ENCODE measurements at places on chromosomes 16 and 17.
A peak's percentile ranks its signal among the peaks of the same experiment; 100 is the strongest.

DNA sequence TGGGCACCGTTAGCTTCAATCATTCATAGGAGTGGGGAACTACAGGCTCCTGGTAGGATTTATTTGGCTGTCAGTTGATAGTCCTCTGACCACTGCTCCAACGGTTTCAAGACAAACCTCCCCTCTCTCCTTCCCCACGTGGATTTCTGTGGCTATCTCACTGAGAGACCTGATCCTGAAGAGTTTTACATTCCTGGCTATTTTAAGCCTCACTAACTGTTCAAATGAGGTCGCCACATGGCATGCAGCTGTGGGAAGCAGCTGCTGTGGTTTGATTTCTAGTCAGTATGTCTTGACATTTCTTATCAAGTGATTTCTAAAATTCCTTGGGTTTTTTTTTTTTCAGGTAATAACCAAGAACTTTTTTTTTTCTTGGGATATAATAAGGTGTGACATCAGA is 38.3 kb downstream of the CDK5R1 start:
- DNase-seq, result no peak

- no peak for DNase-seq
These were observed 1.5 kb downstream of the TMEM100 start for GRCh38 chr17:55720919-55721836.

DNA sequence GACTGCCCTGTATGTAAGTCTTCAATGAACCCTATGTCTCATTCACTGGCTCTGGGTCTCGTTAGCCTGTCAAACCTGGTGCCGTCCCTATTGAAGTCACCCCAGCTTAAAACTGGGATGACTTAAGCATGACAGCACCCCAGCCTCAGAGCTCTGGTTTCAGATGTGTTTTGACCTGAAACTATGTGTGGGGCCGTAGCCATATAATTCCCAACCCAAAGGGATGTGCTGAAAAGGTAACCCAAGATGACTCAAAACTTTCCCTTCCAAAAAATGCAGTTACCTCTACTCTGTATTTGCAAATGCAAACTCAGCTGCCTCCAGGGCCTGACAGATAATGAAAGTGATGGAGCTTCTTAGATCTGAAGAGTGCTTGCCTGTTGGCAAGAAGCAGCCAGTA is 478.3 kb upstream of the ERCC4 start:
- DNase-seq, result no peak

DNA sequence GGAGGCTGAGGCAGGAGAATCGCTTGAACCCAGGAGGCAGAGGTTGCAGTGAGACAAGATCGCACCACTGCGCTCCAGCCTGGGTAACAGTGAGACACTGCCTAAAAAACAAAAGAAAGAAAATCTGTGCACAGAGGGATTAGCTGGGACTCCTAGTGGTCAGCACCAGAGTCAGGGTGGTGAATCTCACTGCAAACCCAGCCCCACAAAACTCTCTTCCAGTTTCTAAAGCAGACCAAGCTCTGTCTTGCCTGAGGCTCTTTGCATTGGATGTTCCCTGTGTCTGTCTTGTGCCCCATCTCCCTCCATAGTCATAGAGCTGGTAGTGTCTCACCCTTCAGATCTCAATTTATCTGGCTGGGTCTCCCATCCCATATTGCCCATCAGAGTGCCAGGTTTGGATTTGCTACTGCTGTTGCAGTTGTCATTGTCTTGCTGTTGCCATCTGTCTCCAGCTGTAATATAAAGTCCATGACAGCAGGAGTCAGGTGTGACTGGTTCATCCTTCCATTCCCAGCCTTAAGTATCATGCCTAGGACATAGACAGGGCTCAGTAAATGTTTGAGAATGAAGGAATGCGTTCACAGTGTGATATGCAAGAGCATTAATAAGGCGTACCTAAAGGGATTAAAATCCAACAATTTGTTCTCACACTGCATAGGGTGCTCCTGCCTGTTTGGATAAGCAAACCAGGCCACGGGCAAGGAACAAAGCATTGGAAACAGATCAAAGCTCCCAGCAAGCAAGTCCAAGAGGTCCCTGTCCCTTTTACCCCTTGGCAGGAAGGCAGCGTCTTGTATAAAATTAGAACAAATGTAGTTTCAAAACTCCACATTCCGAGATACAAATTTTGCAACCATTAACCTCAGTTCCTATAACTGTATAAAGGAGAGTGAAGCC is 614.6 kb upstream of the CDH5 start:
- no peak for DNase-seq

DNA sequence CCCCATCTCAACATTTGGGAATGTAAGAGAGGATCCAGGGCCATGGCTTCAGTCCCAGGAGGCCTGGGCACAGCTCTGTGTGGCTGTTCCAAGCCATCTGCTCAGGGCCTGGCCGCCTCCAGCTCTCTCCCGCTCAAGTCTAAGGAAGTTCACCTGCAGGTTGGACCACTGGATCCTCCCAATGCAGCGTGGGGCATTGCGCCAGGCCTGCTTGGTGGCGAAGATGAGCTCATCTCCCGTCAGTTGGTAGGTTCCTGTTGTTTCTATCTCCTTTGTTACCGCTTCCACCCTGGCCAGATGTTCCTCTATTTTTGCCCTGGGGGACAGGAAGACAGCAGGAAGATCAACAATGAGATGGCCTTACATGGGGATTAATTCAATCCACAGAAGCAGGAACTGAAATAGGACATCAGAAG is 17.5 kb downstream of the NOS2 start:
- DNase-seq, result no peak

- DNase-seq, result no peak
These were observed 84.2 kb downstream of the HS3ST2 start for GRCh38 chr16:22898131-22898530.

DNA sequence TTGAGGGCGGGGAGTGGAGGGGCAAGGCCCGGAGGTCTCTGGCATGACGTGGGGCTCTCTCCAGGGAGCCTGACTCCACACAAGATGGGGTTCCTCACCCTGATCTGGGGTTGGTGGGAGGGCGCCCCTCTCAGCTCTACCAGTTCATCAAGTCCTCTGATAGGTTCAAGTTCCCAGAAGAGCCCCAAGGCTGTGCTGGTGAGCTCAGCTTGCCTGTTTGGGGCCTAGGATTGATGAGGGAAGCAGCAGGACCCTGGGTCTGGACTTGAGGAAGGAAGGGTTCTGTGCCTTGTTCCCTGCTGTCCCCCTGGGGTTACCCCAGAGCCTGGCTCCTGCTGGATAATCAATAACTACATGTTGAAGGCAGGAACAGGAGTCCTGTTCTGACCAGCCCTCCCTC is 3.5 kb downstream of the MGAT5B start:
- no peak for DNase-seq

DNA sequence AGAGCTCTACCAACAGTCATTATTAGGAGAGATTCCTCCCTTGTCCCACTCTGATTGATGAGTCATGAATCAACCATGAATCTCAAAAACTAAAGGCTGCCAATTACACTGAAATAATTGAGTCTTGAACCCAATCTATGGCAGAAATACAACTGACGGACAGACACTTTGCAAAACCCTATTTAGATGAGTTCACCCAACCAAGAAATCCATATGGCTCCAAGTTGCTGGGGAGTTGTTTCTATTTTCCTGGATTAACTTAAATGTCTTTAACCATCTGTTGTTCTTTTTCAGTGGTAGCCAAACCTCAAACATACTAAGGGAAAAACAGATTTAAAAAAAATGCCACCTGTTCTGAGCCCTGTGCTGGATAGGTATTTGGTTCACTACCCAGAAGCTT is 151.0 kb downstream of the SHISA9 start:
- DNase-seq, result no peak

GRCh38 chr16:54051821-54052220 is 234.8 kb downstream of the IRX3 start:
- no peak for DNase-seq

DNA sequence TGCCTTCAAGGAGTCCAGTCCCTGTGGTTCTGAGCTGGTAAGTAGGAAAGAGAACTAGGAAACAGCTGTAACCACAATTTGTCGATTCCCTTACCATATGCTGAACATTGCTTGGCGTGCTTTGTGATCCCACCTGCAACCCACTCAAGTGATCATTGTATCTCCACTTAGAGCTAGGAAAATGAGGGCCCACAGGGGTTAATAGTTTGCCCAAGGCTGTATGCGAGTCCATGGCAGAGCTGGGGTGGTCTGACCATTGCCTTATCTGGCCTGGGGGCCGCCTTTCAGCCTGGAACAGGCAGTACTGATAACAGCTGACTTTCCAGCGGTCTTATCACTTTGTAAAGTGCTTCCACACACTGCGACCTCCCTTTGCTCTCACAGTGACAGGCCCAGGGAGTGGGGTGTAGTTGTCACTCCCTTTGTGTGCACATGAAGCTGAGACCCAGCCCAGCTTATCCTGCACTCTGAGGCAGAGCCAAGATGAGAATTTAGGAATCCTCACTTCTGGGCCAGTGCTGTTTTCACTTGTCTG is 9.8 kb downstream of the MYL4 start:
- no peak for DNase-seq

DNA sequence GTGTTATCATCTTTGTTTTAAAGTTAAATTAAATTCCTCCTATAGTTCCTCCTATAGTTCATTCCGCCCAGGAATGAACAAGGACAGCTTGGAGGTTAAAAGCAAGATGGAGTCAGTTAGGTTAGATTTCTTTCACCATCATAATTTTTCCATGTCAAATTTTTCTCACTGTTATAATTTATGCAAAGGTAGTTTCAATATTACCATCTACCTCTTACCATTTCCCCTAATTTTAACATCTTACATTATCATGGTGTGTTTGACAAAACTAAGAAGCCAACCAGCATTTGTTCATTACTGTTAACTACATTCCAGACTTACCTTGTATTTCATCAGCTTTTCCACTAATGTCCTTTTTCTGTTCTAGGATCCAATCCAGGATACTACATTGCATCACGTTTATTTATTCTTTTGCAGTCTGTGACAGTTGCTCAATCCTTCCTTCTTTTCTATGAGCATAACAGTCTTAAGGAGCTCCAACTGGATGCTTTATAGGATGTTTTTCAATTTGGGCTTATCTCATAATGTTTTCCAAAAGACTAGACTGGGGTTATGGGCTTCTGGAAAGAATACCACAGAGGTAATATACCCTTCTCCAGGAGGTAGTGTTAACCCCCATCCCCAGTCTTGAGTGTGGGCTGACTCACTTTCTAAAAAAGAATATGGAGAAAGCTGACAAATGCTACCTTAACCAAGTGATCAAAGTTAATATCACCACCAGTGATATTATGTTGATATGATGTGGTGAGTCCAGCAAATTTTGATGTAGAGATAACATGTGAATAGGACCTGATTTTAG is 158.5 kb downstream of the PPM1E start:
- DNase-seq, result no peak

- DNase-seq, result no peak
These were observed 23.1 kb downstream of the STAT3 start for GRCh38 chr17:42365136-42365535.

GRCh38 chr16:64391063-64391600 is 730.7 kb downstream of the CDH11 start:
- no peak for DNase-seq

- DNase-seq, result no peak
These were observed 14.0 kb downstream of the CPSF4L start for GRCh38 chr17:73247726-73248125.

- no peak for DNase-seq
These were observed 252.0 kb upstream of the KIF2B start for GRCh38 chr17:53570731-53571130.

DNA sequence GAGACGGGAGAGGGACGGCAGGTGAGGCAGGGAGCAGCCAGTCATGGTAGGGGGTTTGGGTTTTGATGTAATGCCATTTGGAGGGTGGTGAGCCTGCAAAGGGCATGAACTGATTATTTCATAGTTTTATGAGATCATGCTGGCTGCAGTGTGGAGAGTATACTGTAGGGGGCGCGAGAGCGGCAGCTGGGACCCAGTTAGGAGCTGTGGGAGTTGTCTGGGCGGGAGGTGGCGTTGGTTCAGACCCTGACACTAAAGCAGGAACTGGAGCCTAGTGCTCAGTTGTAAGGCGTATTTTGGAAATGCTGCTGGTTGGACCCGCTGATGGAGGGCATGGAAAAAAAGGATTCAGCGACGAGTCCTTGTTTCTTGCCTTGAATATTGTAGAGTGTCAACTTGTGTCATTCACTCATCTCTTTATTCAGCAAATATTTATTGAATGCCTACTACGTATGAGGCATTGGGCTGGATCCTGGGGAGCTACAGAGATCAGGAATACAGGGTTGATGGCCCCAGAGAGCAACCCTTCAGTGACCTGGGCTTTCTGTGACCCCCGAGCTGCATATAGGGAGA is 23.7 kb upstream of the KDM8 start:
- peak; percentile 71 for DNase-seq

DNA sequence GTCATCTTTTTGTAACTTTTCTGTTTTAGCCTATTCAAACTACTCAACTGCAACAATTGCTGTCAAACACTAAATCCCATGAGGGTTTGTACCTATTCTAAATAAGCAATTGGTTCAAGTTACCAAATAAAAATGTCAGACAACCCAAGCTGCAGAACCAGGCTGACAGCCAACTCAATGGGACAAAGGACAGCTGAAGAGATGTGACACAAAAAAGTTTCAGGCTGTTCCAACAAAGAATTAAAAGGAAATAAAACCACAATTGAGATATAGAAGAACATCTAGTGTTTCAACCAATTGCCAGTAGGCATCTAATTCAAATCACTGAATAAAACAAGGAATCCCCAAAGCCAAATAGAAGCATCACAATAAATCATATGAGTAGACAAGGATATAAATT is 49.3 kb downstream of the GRB7 start:
- DNase-seq, result no peak

DNA sequence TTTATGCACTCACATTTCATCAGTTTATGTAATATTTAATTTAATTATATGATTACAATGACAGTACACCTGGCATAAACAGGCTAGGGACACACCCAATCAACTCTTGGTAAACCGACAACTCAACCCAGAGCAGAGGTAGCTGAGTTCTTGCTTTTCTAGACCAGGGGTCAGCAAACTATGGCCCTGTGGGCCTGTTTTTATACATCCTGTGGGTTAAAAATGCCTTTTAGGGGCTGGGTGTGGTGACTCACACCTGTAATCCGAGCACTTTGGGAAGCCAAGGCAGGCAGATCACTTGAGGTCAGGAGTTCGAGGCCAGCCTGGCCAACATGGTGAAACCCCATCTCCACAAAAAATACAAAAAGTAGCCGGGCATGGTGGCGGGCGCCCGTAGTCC is 99.2 kb upstream of the TMEM97 start:
- no peak for DNase-seq

- no peak for DNase-seq
These were observed 54.2 kb upstream of the MAP3K14 start for GRCh38 chr17:45370949-45371413.
